Brain microvascular endothelial cell (primary cell): ENCODE measurements at places on chromosomes 3 and 15.

DNA sequence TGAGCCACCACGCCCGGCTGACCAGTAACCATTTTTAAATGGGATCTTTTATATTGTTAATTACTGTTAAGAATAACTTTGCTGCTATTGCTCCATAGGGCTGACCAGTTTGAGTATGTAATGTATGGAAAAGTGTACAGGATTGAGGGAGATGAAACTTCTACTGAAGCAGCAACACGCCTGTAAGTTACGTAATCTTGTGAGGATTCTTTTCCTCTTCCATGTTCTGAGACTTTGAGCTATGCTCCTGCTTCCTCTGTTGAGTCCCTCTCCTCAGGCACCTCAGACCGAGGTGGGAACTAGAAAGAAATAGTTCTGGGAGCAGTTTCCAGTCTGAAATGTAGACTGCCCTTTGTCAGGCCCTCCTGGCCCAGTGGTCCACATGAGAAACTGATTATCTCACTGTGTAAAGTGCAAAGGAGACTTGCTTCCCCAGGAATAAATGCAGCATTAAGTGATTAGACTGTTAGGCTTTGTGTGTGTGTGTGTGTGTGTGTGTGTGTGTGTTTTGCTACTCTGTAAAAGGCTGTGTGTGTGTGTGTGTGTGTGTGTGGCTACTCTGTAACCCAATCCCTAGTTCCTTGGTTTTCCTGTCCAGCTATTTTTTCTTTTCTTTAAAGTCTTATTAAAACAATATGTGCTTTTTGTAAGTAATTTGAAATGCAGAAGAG, 5.2 kb downstream of the POLR2H start:
- no peak for DNase-seq

GRCh38 chr3:108124337-108125152, 33.7 kb upstream of the CD47 start:
- no peak for DNase-seq

DNA sequence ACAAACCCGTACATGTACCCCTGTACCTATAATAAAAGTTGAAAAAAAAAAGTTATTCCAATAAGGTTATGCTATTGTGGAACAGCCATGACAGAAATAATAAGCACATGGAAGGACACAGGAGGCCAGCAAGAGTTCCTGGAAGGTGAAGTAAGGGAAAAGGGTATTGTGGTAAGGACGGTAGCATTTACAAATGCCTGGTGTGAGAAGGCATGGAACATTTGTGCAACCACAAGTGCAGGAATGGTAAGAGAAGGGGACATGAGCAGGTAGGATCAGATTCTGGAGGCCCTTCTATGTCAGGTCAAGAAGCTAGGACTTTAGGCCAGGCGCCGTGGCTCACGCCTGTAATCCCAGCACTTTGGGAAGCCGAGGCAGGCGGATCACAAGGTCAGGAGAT, 82.5 kb downstream of the PPP2R3A start:
- no peak for DNase-seq

DNA sequence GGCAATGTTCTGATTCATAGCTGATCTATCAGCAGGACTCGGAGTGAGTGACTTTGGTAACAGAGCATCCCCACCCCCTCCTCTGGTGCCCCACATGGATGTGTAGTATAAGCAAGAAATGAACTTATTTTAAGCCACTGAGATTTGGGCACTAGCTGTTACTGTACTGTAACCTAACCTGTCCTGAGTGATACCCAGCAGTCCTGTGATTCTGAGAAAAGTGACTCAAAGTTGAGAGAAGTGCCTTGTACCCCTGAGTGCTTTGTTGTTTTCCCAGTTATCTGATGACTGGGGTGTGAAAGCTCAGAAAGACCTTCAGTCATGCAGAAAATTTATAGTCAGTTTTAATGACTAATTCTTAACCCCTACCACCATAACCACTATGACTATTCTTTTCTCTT, 439.9 kb upstream of the RBMS3 start:
- DNase-seq: no peak

DNA sequence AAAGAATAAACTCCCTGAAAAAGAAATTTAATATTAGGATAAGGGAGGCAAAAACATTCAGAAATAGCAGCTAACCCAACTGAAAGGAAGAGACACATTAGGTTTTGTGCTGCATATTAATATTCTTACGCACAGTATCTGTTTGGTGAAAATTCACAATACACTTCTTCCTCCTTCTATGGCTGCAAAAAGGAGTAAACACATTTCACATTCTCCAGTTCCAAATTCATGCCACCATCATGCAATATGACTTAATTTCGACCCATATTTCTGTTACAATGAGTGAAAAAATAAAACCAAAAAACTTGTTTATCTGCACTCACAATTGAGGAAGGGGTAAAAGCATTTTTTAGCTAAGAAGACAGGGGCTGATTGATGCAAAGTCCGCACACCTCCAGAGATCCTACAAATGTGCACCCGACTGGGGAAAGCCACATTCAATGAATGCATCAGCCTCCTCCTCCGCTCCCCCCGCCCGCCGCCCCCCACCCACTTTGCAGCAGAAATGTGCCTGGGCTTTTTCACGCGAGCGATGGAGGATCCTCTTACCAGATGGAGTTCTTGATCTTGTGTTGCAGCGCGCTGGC, 1.0 kb downstream of the RFX7 start:
- DNase-seq: no peak

DNA sequence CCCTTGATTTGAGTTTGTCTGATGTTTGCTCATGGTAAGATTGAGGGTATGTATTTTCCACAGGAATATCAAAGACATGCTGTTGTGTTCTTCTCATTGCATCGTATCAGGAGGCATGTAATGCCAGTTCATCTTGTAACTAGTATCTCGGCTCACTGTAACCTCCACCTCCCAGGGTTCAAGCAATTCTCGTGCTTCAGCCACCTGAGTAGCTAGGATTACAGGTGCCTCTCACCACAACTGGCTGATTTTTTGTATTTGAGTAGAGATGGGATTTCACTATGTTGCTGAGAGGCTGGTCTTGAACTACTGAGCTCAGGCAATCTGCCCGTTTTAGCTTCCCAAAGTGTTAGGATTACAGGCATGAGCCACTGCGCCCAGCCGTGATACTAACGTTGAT, 162.9 kb upstream of the BHLHE40 start:
- no peak for DNase-seq

GRCh38 chr15:46555547-46555946, 920.7 kb downstream of the SQOR start:
- DNase-seq: no peak

GRCh38 chr15:98923171-98923570, 84.4 kb downstream of the PGPEP1L start:
- no peak for DNase-seq

DNA sequence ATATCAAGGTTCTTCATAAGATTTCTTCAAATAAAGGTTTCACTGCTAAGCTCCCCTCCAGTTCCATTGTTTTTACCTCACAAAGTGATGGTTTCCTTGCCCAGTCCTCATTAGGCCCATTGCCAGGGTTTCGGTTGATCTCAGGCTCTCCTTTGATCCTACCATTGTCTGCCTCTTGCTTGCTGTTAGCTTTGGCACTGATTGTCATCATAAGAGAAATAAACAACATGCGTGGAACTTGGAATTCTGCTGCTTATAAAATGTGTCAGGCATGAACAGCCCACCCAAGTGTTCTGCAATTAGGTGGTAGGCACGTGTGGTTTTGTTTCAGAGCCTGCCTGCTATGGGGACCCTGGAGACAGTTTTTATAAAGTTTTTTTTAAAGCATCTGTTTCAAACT, 107.6 kb upstream of the BFSP2 start:
- DNase-seq: no peak
